ENCODE measurements at places on chromosomes 2 and 18.
A peak's percentile ranks its signal among the peaks of the same experiment; 100 is the strongest.

DNA sequence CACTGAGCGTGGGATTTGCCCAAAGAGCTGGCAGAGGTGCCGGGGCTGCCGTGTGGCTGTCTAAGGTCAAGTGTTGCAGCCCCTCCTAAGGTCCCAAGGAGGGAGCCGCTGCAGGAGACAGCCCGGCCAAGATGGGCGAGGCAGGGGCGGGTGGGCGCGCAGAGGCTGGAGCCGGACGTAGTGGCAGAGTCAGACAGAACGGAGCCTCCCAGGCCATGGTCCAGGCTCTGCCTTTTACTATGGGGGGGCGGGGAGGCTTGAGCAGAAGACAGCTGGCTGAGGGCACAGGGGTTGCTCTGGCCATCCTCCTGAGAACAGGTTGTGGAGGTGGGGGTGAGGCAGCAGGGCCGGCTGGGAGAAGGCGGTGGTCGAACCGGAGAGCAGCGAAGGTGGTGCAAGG, 27.5 kb upstream of the PRLH start:
- DNase-seq = no peak

- peak; percentile 62 for DNase-seq
Measured at GRCh38 chr2:62195421-62196277, at the start of gene B3GNT2. TSS of gene B3GNT2 (plus strand) at chr2:62196115. CDS start at chr2:62222221, 26,106 bp downstream.

DNA sequence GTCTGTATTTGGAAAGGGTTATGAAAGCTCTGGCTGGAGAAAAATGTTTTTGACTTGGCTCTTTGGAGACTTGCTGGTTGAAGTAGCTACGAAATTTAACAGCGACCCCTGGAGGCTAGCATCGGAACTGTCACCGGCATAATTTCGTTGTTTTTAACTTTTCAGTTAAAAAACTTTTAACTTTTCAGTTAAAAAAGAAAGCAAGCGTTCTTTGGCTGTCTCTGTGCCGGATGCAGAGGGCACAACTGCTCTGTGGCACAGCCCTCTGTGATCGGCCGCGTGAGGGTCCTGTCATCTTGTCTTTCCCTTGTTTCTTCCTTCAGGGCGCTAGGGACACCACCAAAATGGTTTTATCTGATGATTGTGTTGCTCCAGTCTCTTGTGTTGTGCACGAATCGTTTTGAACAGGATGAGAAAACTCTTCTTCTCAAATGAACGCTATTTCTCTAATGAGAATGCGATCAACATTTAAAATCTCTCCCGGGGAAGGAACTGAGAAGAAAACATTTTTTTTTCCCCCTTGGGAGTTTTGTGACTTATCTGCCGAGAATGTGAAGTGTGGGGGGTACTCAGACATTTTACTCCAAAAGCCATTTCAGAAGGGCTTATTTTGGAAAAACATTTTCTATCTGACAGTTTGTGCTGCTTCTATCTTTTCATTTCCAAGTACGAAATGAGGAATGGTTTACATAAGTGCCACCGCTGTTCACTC, 57.1 kb downstream of the ADCYAP1 start:
- DNase-seq = peak; percentile 18

GRCh38 chr2:85792783-85793441, 39.1 kb downstream of the ATOH8 start:
- no peak for DNase-seq

GRCh38 chr2:238587776-238588660, 161.3 kb downstream of the ASB1 start:
- DNase-seq = no peak

DNA sequence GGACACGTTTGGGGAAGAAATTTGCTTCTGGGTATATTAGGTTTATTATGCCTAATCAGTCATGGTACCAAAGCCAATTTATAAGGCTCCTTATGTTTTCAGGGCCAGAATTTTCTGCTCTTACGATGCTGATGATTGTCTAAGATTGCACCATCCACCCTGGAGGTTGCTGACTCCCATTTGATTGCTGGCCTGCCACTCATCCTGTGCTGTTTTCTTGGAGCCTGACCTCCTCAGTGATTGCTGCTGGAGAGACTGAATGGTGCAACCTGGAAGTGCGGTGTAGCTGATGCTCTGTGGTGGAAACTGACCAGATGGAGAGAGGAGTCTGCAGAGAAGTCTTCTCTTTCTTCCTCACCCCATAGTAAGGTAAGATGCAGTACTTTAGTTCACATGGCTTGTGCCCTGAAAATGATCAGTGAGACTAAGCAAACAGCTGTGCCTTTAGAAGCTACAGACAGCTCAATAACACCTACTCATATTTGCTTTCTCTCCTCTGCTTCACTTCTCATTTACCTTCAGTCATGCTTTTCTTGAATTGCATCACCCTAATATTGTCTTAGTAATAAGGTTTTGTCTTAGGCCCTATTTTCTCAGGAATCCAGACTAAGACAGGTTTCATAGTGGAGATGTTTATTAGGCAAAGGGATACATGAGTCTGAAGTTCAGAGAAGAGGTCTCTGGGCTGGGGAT, 17.4 kb downstream of the ZNF24 start:
- no peak for DNase-seq

GRCh38 chr2:27379383-27379835, 1.1 kb downstream of the ZNF513 start:
- no peak for DNase-seq

GRCh38 chr2:227411320-227411989, 23.7 kb upstream of the SCYGR1 start:
- DNase-seq = no peak

DNA sequence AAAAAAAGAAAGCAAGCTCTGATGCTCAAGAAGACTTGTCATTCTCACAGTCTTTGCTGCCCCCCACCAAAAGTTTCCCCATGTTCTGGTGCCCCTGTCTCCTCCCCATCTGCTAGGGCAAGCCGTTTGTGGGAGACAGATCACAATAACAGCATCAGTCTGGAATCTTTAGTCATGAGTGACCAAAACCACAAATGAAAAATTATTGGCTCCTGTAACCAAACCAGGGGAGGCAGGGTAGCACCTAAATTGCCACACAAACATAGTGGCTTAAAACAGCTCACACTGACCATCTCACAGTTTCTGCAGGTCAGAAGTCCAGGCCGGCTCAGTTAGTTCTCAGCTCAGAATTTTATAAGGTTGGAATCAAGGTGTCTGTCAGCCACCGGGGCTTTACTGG, 9.1 kb upstream of the B3GNT7 start:
- DNase-seq = no peak

DNA sequence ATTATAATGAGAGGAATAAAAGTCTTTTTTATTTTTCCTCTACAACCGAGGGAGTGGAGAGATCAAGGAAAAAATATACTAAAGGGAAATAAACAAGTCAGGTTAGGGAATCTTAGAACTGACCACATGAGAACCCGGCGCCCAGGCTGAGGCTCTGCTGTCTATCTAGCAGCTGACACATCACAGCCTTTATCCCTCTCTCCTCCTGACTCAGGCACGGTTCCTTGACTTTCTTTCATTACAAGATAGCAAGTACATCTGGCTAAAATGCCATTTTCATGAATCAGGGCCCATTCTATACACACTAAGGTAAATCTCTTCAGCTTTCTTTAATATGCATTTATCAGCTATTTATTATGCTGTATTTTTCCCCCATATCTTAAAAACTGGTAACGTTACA, 296.0 kb downstream of the TMX3 start:
- no peak for DNase-seq

GRCh38 chr2:62152000-62152399, 43.9 kb upstream of the B3GNT2 start:
- DNase-seq = no peak

DNA sequence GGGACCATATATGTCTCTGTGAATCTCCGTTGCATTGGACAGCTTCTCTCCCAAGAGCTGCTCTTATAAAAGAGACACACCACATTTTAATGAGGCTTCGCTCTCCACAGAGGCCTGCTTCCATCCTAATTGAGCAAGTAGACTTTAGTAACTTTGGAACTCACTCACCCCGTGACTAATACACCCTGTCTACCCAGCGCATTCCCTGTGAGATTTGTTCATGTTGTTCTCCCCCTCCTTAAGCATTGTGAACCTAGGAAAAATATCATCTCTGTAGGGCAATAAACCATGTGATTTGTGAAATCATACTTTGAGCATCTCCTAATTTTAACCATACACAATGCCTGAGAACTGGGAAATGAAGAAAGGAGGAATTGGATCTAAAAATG, 56.9 kb downstream of the MCFD2 start:
- DNase-seq = no peak

- no peak for DNase-seq
Measured at GRCh38 chr2:37780387-37780676, 108.9 kb upstream of the CDC42EP3 start.

- DNase-seq = no peak
Measured at GRCh38 chr2:129554373-129554772, 425.1 kb upstream of the RAB6C start.

All from KG1 (cell line).